Neural crest cell (in vitro differentiated cells): ENCODE measurements at places on chromosomes 6 and 20. TPM values are rescaled to one million over a fixed set of nuclear protein-coding genes. Genes with fewer than 3 reads are reported as not detected.

DNA sequence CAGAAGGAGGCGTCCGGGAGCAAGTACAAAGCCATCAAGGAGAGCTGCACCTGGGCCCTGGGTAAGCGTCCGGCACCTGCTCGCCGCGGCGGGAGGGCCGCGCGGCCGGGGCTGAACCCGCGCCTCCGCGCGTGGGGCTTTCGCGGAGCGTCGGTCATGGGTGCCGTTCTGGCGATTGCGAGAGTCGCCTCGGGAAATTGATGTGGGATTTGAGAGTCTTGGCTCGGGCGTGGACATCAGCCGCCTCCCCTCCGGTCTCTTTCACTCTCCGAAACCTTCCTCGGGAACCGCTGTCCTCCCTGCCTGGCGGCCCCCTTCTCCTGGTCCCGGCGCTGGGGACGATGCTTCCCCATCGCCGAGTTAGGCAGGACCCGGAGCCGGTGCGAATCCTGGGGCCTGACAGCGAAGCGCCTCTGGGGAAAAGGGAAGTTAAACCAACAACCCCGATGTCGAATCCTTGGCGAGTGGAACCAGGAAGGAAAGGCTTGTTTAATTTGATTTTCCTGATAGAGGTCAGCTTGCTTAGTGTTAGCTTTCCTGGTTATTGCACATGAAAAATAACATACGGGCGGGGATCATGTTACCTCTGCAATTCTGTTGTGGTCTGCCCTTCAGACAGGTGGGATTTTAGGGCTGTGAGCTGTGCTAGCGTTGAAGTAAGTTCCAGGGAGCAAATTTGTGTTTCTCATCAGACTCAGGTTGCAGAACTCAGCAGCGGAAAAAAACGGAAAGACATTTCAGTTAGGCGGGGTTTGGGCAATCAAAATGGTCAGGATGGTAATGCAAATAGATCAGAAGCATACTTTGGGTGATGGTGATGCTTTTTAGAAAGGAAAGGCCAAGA lies 594 bp downstream of the ARFGEF3 start:
- H3K4me3 ChIP-seq, result peak overlapping the region; percentile 84
- peaks cover 10% of the 10 kb centered on the region for H3K4me1 ChIP-seq
- no peak overlapping the region for H3K27ac ChIP-seq
- peaks cover 82% of the 10 kb centered on the region for H3K27me3 ChIP-seq

DNA sequence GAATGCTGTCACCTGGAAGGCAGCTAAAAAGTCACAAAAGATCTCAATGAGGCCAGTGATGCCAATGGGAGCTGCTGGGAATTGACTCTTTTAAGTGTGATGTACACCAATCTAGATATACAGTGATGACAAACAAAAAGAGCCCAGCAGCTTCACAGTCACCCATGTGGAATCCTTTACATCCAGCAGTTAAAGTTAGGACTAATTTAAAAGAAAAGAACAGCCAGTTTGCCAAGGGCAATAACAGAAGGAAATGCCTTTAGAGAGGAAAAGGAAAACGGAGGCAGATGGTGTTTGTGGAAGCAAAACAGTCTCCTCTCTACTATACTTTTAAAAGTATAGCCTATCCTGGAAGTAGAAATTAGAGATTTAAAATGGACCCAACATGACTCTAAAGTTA lies 873.5 kb downstream of the EPHA7 start:
- H3K4me1 ChIP-seq, result peaks cover 4% of the 10 kb centered on the region
- no peak overlapping the region for H3K4me3 ChIP-seq
- H3K27me3 ChIP-seq, result no peaks in the 10 kb centered on the region

- H3K27ac ChIP-seq, result no peak overlapping the region
- DNase-seq, result no peak
- peaks cover 2% of the 10 kb centered on the region for H3K27me3 ChIP-seq
- H3K4me3 ChIP-seq, result no peak overlapping the region
- H3K36me3 ChIP-seq, result no peaks in the 10 kb centered on the region
Observed at GRCh38 chr6:15882915-15883314, 220.1 kb upstream of the DTNBP1 start.

GRCh38 chr20:13017883-13018535 lies 9.2 kb downstream of the SPTLC3 start:
- peaks cover 19% of the 10 kb centered on the region for H3K4me1 ChIP-seq
- peaks cover 8% of the 10 kb centered on the region for H3K36me3 ChIP-seq
- no peak overlapping the region for H3K27ac ChIP-seq
- DNase-seq, result no peak

C20orf204 gene
- 2.1 and 2.3 TPM in 2 replicates for total RNA-seq

DNA sequence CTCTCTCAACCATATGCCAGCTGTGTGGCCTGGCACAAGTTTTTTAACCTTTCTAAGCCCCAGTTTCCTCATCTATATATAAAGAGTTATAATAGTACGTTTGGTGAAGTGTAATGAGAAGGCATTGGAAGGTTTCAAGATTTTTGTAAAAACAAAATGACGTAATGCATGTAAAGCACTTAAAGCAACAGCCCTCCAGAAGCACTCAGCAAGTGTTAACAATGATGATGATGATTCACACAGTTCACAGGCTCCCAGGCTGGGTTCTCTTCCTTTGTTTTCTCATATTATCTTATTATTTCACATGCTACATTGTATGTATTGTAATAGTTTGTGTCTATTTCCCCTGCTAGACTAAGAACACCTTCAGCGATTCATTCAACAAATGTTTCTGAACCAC lies 6.2 kb downstream of the CEP250 start:
- no peak overlapping the region for H3K27ac ChIP-seq
- peaks cover 8% of the 10 kb centered on the region for H3K36me3 ChIP-seq
- H3K4me3 ChIP-seq, result no peak overlapping the region
- DNase-seq, result no peak
- H3K27me3 ChIP-seq, result no peaks in the 10 kb centered on the region
- H3K4me1 ChIP-seq, result peaks cover 25% of the 10 kb centered on the region

DEFB127 gene
- not detected in 2 replicates for total RNA-seq

DNA sequence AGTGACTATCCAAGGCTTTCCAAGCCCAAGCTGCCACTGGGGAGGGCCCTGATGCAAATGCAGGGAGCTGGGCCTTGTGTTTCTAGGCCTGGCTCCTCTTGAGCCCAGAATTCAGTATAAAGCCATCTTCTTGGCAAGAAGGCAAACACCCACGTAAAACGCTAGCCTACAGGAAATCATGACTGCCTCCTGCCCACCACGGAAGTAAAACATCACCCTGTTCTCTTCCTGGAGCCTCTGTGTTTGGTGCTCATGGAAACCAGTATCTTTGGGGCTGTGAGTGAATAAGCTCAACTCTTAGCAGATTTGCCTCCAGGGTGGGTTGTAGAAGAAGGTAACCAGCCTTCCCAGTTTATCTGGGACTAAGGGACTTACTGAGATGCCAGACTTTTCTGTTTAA lies 271.0 kb downstream of the ZNF217 start:
- peaks cover 3% of the 10 kb centered on the region for H3K4me1 ChIP-seq
- H3K36me3 ChIP-seq, result peaks cover 3% of the 10 kb centered on the region
- peaks cover 14% of the 10 kb centered on the region for H3K27me3 ChIP-seq

DNA sequence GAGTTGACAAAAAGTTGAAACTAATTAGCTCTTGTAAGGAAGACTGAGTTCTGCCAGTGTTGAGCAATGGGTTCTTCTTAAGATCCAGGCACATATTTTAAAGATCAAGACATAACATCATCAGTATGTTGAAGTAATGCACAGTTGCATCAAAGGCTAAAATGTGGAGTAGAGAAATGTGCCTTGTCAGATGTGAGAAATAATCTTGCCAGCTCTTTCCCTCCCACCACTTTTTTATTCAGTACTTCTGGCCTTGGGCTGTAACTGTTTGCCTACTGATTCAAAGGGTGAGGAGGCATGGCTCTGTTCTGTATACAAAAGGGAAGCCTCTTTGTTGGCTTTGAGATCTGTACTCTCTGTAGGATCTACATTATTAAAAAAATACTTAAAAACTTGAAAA lies 13.1 kb downstream of the PKIB start:
- H3K27ac ChIP-seq, result no peak overlapping the region
- H3K27me3 ChIP-seq, result no peaks in the 10 kb centered on the region
- H3K4me1 ChIP-seq, result peaks cover 23% of the 10 kb centered on the region
- DNase-seq, result no peak
- H3K36me3 ChIP-seq, result peaks cover 8% of the 10 kb centered on the region
- no peak overlapping the region for H3K4me3 ChIP-seq

CCN2 gene
- 20.3 and 24.2 TPM in 2 replicates for total RNA-seq

GRCh38 chr6:134657751-134658527 lies 292.0 kb downstream of the ALDH8A1 start:
- no peaks in the 10 kb centered on the region for H3K4me1 ChIP-seq
- H3K36me3 ChIP-seq, result no peaks in the 10 kb centered on the region
- DNase-seq, result no peak
- H3K27me3 ChIP-seq, result no peaks in the 10 kb centered on the region
- H3K27ac ChIP-seq, result no peak overlapping the region
- H3K4me3 ChIP-seq, result no peak overlapping the region

DNA sequence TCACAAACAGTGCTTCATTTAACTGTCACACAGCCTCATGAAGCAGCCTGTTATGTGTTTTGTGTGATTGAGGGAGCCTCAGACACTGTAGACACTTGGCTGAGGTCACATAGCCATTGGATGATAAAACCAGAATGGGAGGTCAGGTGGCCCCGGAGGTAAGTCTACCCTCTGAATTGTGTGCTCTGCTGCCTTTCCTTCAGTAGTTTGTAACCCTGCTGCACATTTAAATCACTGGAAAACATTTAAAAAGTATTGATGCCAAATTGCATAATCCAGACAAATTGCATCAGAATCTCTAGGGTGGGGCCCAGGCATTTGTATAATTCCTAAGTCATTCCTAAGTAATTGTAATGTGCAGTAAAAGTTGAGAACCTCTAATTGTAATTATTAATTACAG lies 85.2 kb upstream of the ECI2 start:
- peaks cover 10% of the 10 kb centered on the region for H3K36me3 ChIP-seq
- no peak overlapping the region for H3K4me3 ChIP-seq
- H3K27me3 ChIP-seq, result no peaks in the 10 kb centered on the region
- DNase-seq, result no peak

GRCh38 chr6:73521351-73521985 lies 636 bp upstream of the EEF1A1 start:
- DNase-seq, result peak; percentile 75
- H3K36me3 ChIP-seq, result peaks cover 39% of the 10 kb centered on the region
- H3K27ac ChIP-seq, result peak overlapping the region; percentile 99
- peaks cover 42% of the 10 kb centered on the region for H3K4me1 ChIP-seq
- H3K27me3 ChIP-seq, result peaks cover 32% of the 10 kb centered on the region

VGLL2 gene
- total RNA-seq, result 0.16 and 0.25 TPM in 2 replicates

- H3K4me1 ChIP-seq, result no peaks in the 10 kb centered on the region
- no peaks in the 10 kb centered on the region for H3K36me3 ChIP-seq
- DNase-seq, result no peak
- H3K4me3 ChIP-seq, result no peak overlapping the region
- no peak overlapping the region for H3K27ac ChIP-seq
Observed at GRCh38 chr6:164792666-164793065, 516.7 kb downstream of the C6orf118 start.

GRCh38 chr20:1824834-1825233 lies 70.4 kb upstream of the SIRPA start:
- DNase-seq, result no peak
- H3K4me1 ChIP-seq, result peaks cover 13% of the 10 kb centered on the region
- H3K36me3 ChIP-seq, result peaks cover 11% of the 10 kb centered on the region
- H3K27ac ChIP-seq, result no peak overlapping the region
- H3K4me3 ChIP-seq, result no peak overlapping the region
- peaks cover 55% of the 10 kb centered on the region for H3K27me3 ChIP-seq

HLA-DPA1 gene
- 1.8 and 3.4 TPM in 2 replicates for total RNA-seq

OR2H2 gene
- total RNA-seq, result not detected in 2 replicates

GRCh38 chr20:63599396-63600050 lies 25.5 kb upstream of the HELZ2 start:
- H3K27me3 ChIP-seq, result no peaks in the 10 kb centered on the region
- no peak for DNase-seq
- no peak overlapping the region for H3K27ac ChIP-seq
- peaks cover 7% of the 10 kb centered on the region for H3K36me3 ChIP-seq

LAMA2 gene
- total RNA-seq, result 0.47 and 1.1 TPM in 2 replicates

LCA5 gene
- 4.6 and 4.7 TPM in 2 replicates for total RNA-seq

DNA sequence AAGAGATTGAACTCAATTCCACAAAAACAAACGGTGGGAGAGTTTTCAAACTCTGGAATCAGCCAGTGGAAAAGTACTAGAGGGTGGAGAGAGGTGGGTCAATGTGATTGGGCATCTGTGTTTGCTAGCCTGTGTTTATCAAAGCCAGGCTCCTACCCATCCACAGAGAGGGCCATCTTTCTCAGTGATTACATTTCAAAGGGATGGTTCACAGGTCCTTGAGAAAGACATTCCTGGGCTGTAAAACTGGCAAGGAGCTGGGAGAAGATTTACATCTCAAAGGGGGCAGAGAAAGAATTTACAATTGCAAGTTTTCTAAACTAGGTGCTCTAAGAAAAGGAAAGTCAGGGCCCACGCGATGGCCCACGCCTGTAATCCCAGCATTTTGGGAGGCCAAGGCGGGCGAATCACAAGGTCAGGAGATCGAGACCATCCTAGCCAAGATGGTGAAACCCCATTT lies 146.8 kb upstream of the UST start:
- H3K27ac ChIP-seq, result no peak overlapping the region
- no peaks in the 10 kb centered on the region for H3K27me3 ChIP-seq
- H3K36me3 ChIP-seq, result no peaks in the 10 kb centered on the region
- H3K4me1 ChIP-seq, result peaks cover 8% of the 10 kb centered on the region
- no peak for DNase-seq
- H3K4me3 ChIP-seq, result no peak overlapping the region

WFDC5 gene
- not detected in 2 replicates for total RNA-seq

GRCh38 chr20:32479012-32479411 lies 106.1 kb downstream of the NOL4L start:
- peaks cover 79% of the 10 kb centered on the region for H3K4me1 ChIP-seq
- peak overlapping the region; percentile 91 for H3K4me3 ChIP-seq
- no peaks in the 10 kb centered on the region for H3K27me3 ChIP-seq
- H3K27ac ChIP-seq, result no peak overlapping the region

- H3K4me3 ChIP-seq, result no peak overlapping the region
- H3K27me3 ChIP-seq, result peaks cover 6% of the 10 kb centered on the region
- no peaks in the 10 kb centered on the region for H3K36me3 ChIP-seq
- no peaks in the 10 kb centered on the region for H3K4me1 ChIP-seq
- no peak for DNase-seq
Observed at GRCh38 chr6:157575436-157576145, 194.6 kb downstream of the ZDHHC14 start.

PAQR8 gene
- total RNA-seq, result 10.5 and 10.7 TPM in 2 replicates

DNA sequence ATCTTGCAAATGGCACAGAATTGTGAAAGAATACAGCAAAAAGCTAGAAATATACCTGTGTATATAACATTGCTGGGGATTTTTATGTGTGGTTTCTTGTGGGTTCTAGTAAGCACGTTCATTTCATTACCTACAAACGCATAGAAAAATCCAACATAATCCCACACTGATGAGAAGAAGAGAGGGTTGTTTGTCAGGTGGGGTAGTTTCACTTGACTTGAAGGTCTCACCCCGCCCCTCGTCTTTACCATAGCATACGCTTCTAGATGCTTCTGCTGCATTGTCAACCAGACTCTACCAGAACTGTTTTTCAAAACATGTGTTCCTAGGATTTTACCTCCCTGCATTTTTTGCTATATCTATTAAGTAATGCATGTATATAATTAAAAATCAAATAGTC lies 284.1 kb upstream of the TAB2 start:
- no peak overlapping the region for H3K4me3 ChIP-seq
- H3K4me1 ChIP-seq, result peaks cover 30% of the 10 kb centered on the region

GRCh38 chr20:37845878-37846277 lies 57.0 kb upstream of the VSTM2L start:
- no peaks in the 10 kb centered on the region for H3K27me3 ChIP-seq
- H3K4me1 ChIP-seq, result peaks cover 47% of the 10 kb centered on the region
- peaks cover 6% of the 10 kb centered on the region for H3K36me3 ChIP-seq
- no peak overlapping the region for H3K27ac ChIP-seq
